ENCODE measurements at places on chromosomes 3 and 15. TPM values are rescaled to one million over a fixed set of nuclear protein-coding genes. Genes with fewer than 3 reads are reported as not detected.

GRCh38 chr3:135982404-135982761 lies 16.9 kb downstream of the PPP2R3A start:
- no peak for DNase-seq

DNA sequence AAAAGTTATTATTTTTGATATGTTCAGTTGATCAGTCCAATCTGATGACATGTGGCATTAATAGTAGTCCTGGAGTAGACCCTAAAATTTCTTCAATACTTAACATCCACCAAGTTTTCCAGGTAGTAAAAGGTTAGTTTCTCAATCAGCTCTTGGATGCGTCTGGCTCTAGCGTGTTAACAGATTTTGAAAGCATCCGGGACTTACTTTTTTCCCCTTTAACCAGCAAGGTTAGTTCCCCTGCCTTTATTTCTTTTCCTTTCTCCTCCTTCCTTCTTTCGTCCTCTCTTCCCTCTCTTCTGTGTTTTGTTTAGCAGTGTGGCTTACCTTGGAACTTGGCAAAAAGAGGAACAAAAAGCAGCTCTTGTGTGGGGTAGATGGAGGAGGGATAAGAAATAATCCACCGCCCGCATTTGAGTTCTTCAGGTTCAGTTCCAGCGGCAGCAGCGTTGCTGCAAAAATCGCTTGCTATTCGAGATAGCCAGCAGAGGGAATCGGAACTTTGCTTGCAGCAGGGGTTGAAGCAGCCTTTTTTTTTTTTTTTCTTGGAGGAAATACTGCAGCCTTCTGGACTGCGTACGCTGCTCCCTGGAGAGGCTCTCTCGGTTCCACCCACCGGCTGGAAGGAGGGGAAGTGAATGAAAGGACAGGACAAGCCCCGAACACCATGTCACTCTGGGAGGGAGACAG lies at the start of gene RBMS3:
Gene RBMS3 (plus strand): TSS at position 668 of the 690 bp plus-strand sequence.
- DNase-seq = peak; percentile 99

ASB14 gene
- total RNA-seq = 0.24 TPM

GRCh38 chr3:125236331-125236903 lies 23.9 kb upstream of the SLC12A8 start:
- DNase-seq = no peak

GRCh38 chr3:131526801-131527347 lies 24.1 kb upstream of the MRPL3 start:
- DNase-seq = peak; percentile 70

DNA sequence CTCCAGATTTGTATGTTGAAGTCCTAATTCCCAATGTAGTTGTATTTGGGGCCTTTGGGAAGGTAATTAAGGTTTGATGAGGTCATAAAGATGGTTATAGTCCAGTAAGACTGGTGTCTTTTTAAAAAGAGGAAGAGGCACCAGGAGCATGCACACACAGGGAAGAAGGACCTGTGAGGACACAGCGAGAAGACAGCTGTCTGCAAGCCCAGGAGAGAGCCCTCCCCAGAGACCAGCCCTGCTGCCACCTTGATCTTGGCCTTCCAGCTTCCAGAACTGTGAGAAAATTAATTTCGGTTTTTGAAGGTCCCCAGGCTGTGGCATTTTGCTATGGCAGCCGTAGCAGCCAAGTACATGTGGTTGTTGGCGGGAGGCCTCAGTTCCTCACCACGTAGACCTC lies 32.8 kb upstream of the TSEN2 start:
- no peak for DNase-seq

CRYGS gene
- total RNA-seq = 8.4 TPM

DNA sequence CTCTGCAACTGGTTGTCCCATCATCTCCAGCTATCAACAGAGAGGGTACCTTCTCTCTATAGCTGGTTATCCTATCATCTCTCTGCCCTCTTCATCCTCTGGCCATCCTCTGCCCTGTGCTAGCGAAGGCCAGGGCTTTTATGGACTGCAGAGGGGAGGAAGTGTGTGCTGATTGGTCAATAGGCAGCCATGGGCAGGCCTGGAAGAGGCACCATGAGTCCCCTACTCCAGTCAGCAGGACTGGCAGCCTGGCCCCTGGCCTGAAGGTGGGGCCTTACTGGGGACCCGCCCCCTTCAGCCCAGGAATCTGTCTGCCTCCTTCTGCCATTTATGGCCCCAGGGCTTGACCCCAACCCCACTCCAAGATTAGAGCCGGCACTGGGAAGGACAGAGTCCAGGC lies 10.4 kb upstream of the TRIM59 start:
- DNase-seq = no peak

ZBTB47 gene
- 49.8 TPM for total RNA-seq

- DNase-seq = no peak
Observed at GRCh38 chr3:133859381-133860234, 36.1 kb downstream of the RAB6B start.

GRCh38 chr15:74203914-74204431 lies 1.4 kb upstream of the STRA6 start:
- DNase-seq = peak; percentile 98

GRCh38 chr3:16373341-16373946 lies 108.4 kb downstream of the OXNAD1 start:
- DNase-seq = no peak

GP9 gene
- 3.6 TPM for total RNA-seq

SI gene
- 0.24 TPM for total RNA-seq

DNA sequence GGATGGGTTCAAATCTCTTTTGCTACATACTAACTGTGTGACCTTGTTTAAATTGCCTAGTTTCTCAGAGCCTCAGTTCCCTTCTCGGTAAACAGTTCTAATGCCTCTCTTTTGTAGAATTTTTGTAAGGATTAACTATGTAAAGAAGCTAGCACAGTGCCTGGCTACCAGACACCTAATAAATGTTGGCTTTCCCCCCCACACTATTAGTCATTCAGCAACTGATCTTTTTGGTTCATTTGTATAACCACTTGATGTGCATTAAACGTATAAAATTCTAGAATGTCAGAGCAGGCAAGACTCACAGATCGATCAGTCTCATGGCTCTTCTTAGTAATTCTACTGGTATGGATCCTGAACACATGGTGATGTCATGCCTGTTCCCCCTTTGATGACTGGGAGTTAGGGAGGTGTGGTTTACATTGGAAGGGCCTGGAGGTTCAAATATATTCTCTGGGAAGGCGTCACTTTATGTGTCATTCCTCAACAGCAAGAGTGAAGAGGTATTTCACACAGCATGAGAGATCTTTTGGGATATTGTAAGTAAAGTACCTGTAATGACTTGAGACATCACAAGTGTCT lies 6.5 kb downstream of the TAGLN3 start:
- no peak for DNase-seq

DNA sequence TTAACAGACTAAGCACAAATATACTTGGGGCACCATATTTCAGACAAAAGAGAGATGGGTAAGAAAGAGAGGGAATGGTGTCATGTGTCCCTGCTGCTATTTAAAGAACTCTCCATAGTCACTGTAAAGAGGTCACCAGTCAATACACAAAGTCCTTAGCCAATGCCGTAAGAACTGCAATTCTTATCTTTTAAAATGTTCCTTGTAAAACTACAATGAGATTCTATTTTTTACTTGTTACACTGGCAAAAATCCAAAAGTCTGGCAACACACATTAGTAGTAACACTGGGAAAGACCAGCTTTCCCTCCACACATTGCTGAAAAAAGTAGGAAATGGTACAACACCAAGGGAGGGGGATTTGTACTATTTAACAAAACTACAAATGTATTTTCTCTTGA lies 189.4 kb downstream of the TBC1D5 start:
- DNase-seq = peak; percentile 16

GOLGA6L4 gene
- total RNA-seq = 55.1 TPM

CFAP100 gene
- total RNA-seq = 3.4 TPM

DNA sequence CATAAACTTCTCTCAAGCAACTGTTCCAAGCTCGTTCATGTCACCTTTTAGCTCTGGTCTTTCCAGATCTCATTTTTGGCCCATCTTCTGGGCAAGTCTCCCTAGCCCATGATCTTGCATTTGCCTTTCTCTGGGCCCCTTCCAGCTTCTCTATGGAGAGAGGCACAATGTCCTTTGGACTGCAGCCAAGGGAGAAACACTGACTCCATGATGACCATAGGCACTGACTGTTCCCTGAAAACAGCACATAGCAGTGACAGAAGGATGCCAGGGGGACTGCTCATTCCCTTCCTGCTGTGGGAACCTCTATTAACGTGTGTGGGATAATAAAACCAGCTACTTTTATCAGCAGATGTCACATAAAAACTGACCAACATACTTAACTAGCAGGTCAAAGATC lies 60.3 kb downstream of the STRIT1 start:
- peak; percentile 71 for DNase-seq

ADGRG7 gene
- 2.9 TPM for total RNA-seq

- no peak for DNase-seq
Observed at GRCh38 chr15:39215015-39215414, 365.9 kb upstream of the THBS1 start.

FRMD4B gene
- total RNA-seq = 29.4 TPM

SLC24A5 gene
- total RNA-seq = 12.3 TPM

RTP4 gene
- total RNA-seq = 0.72 TPM

GOLGA6B gene
- total RNA-seq = not detected

GRCh38 chr3:170726976-170727661 lies 141.2 kb upstream of the SLC7A14 start:
- DNase-seq = peak; percentile 79

GRCh38 chr15:90001062-90001682 lies at the start of gene ZNF710:
Gene ZNF710 (plus strand): TSS chr15:90001324. CDS start chr15:90067138, 65,814 bp downstream.
- peak; percentile 90 for DNase-seq

- DNase-seq = no peak
Observed at GRCh38 chr15:96657096-96657495, 326.6 kb downstream of the NR2F2 start.

Data from umbilical cord (tissue), 2 donors.